ENCODE measurements at places on chromosomes 1 and 21.

DNA sequence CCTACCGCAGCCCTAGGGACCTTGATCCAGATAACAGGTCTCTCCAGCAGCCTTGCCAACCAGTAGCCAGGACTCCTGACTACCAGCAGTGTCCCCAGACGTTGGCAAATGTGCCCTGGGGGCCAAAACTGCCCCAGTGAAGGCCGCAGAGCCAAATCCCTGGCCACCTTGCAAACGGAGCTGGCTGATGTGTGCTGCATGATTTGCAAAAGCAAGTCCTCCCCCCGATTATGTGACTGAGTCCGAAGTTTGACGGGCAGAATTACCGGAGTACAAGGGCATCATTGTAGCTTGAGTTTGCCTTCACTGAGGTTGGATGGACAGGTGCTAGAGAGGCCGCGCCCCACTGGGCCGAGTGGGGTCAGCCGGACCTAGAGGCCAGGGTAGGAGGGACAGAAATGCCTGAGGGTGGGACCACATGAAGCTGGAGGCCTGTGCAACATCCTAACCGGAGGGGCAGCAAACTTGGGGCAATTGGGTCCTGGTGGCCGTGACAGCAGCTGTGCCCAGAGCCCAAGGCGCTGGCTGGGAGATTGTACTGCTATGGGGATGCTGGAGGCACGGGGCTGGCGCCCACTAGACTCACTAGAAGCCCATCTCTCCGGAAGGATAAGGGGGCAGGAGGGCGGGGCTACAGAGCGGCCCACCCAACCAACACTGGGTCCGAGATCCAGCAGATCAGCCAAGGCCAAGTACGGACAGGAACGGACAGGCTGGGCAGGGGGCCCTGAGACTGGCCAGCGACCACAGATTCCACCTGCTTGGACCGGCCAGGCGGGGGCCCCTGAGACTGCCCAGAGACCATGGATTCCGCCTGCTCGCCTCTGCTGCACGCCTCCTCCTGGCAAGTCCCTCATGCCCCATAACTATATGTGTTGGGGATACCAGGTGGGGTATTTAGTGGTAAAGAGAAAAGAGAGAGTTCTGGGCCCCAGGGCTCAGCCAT is 2.8 kb downstream of the ARHGEF16 start:
- DNase-seq: no peak

DNA sequence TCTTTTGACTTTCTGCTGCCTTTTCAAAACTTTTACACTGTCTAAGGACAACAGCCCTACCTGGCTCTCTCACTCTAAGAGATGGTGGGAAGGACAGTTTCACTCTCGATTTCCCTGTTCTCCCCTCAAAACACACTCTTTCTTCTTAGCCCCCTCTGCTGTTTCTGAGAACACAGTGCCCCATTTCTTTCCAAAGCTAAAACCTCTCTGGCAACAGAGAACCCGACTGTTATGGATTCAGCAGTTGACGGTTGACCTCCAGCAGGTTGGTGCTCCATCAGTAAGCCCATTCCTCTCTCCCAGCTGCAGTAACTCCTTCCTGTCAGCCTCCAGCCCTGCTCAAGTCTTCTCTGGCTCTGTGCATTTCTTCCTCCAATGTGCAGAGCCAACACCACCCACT is 88.2 kb upstream of the ABCD3 start:
- peak; percentile 43 for DNase-seq

DNA sequence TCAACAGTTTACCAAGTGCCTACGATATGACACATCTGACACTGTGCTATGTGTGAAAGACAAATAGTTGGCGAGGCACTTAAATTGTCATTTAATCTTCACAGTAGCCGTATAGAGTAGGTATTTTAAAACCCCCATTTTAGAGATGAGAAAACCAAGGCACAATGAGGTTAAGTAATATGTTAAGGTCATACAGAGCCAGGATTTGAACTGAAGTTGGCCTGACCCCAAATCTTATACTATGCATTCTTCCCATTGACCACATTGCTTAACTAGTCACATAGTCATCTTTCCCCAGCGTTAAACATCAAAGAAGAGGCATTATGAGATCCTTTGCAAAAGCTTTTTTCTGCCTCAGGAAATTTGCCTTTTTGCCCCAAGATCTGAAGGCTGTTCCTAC is 3.9 kb downstream of the INKA2 start:
- no peak for DNase-seq

- peak; percentile 95 for DNase-seq
These were observed 24.4 kb downstream of the SNAP47 start for GRCh38 chr1:227759341-227760300.

- DNase-seq: no peak
These were observed 16.3 kb downstream of the SETD4 start for GRCh38 chr21:36044056-36044455.

DNA sequence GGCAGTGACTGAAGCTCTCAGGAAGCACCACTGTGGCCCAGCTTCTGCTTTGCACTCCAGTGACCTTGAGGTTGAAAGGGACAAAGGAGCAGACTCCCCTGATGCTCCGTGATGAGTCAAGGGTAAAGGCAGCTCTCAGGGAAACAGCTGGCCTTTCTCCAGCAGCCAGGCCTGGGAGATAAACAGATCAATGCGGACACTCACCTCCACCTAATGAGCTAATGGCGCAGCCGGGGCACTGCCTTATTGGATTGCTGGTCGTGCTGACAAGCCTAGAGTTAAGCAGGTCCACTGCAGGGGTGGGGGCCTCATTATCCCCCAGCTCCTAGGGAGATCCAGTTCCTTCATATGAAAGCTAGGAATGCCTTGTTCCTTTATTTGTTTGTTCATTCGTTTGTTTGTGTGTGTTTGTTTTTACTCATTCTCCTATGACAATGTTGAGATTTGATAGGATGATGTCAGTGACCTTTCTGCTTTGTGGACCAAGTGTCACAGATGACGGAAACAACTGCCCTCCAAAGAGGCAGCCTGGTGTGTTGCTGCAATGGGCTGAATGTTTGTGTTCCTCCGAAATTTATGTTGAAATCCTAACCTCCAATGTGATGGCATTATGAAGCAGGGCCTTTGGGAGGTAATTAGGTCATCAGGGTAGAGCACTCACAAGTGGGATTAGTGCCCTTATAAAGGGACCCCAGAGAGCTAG is 141.4 kb upstream of the BEND5 start:
- no peak for DNase-seq

DNA sequence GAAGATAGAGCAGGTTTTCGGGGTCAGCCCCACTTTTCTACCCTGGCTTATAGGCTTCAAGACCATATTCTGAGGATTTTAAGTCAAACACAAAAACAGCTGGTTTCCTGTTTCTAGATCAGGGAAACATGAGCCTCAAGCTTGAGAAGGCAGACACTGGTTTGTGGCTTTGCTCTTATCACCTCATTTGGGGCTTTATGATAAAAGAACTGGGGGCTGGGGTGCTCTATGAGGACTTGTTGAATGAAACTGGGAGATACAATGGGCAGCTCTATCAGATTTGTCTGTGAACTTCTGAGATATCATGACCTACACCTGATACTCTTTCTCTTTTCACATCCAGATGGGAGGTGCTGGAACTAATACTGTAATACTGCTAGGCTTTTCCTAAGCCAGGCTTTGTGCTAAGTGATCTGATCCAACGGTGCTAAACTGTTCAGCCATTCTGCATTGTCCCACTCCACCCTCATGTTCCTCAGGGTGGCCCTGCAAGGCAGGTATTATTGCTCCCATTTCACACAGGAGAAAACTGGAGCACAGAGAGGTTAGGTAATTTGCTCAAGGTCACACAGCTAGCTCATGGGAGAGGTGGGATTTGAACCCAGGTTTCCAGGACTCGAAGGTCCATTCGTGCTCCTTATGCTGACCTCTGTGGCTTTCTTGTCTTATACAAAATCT is 6.6 kb downstream of the AJAP1 start:
- DNase-seq: no peak

DNA sequence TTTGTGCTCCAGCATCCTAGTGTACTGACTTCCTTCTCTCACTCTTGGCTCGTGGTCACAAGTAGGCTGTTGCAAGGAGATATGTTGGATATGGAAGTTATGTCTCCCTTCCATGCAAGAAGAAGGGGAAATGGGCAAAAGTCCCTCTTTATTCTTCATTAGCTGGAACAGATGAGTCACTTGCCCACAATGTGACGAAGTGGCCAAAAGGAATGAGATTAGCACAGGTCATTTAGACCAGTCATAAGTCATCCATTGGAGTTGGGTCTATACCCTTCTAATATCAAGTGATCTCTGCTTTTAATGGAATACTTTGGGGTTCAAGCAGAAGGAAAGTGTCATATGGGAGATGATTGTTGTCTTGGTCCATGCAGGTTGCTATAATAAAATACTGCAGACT is 91.2 kb upstream of the NGF start:
- DNase-seq: peak; percentile 36

DNA sequence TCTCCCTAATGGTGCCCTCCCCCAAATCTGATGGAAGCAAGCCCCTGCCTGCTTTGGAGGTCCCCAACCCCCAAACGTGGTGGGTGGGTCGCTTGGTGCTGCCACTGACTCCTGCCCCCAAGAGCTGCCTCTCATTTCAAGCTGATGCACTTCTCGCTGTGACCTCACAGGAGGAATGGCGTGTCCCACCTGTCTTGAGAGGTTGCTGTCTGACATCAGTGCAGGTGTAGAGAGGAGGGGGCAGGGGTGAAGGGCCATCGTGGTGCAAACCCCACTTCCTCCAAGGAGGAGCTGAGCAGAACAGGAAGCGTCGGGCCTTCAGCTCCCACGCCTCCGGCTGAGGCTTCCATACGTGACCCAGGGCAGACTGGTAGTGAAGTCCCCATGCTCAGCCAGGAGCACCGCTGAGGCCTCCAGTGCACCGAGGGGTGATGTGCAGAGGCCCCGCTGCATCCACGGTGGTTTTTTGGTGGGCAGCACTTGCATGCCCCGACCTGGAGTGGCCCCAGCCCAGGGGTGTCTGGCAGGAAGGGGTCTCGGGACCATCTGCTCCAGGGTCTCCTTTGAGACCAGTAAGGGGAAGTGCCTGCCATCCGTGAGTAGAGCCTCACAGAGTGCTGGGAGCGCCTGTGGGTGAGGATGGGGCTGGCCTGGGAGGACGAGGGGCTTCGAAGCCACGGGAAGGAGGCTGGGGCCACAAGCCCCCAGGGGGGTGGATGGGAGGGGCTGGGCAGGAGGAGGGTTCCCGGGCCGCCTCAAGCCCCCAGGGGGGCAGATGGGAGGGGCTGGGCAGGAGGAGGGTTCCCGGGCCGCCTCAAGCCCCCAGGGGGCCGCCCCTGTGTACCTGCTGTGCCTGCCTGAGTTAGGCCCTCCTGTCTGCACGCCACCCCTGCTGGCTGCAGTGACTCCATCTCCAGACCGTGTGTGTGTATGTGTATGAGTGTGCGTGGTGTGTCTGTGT is 39.8 kb downstream of the WDR4 start:
- DNase-seq: peak; percentile 7

DNA sequence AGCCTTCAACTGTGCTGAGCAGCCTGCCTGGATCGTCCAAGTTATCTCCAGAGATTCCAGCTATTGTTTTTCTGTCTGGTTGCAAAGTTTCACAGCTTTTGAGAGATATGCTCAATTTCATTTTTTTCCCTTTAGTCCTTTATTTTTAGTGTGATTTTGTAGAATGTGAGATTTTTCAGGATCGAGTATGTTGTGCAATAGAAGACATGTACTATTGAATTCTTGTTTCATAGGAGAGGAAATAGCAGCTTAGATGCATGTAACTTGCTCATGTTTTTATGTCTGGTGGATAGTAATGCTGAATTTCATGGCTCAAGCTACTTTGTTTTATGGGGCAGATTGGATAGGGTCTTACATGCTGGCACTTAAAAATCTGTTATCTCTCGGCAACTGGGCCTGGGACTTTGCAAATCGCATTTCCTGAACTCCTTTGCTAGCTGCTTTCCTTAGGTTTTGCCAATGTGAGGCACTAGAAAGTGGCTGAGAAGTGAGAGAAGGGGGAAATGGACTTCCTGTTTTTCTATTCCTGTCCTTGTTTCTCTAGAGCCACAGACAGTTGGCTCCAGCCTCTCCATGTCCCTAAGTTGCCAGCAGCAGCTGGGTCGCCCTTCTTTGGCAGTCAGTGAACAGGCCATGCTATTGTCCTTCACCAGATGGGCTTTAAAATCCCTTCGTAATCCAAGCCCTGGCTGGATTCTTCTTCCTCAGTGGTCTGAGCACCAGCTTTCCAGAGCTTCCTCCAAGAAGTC is 101.4 kb upstream of the PDE4B start:
- no peak for DNase-seq

DNA sequence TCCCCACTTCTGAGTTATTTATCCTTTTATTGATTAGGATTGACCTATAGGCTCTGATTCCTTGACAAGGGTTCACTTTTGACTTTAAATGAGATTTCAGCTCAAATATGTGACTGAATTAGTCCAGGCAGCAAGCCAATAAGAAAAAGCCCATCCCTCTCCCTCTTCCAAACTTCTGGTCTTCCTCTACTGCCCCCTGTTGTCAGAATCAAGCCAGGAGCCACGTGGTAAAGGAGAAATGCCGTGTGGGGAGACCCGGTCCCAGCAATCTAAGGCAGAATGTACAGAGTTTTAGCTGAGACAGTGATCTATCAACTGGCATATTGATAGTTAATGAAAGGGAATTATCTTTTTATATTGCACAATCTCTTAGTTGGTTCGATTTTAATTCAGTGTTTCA is 5.2 kb downstream of the ADAMTS5 start:
- no peak for DNase-seq

DNA sequence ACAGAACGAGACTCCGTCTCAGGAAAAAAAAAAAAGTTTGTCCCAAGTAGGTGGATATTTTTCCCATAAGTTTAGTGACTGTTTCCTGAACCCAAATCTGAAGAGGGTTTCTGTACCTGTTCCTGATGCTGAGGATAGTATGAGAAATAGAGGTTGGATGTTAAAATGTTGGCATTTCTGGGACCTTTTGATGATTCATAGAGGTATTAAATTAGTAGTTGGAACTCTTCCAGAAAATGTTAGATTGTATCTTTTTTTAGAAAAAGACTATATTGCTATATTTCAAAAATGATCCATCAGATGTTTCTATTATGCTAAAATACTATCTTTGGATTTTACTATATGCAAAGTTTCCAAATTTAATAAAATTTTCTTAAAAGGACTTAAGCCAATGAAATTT is 2.9 kb upstream of the CENPL start:
- no peak for DNase-seq

DNA sequence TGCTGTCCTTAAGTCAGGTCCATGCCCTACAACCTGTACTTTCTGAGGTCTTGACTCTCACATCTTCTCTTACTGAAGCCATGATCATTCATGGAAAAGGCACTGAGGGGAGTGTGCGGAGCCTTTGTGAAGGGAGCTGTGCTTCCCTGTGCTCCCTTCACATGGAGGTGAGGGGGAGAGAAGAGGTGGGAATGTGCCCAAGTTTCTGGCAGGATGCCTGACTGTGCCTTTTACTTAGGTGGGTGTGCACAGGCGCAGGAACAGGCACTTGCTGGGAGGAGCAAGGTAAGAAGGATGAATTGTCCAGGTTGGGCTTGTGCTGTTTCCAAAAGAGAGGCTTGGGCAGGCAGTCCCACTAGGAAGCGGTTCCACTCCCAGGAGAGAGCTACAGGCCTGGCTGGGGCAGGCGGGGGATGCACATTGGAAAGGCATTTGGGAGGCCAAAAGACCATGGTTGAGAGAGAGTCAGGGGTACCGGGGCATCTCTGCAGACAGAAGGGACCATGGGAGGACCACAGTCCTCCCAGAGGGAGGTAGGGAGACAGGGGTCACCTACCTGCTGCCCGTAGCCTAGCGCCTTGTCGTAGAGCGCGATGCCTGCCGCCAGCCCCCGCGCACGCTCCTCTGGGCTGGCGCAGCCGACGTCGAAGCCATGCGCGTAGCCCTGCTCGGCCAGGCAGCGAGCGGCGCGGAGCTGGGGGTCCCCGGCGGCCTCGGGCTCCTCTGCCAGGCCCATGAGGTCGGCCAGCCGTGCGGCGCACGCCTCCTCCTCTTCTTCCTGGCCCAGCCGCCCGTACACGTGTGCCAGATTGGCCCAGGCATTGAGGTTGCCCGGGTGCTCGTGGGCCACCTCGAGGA is 853 bp downstream of the TTC22 start:
- no peak for DNase-seq

All from AG20443 (cell line).